MCF 10A (cell line): ENCODE measurements at places on chromosomes 5 and 9. TPM values are rescaled to one million over a fixed set of nuclear protein-coding genes. Genes with fewer than 3 reads are reported as not detected.

DNA sequence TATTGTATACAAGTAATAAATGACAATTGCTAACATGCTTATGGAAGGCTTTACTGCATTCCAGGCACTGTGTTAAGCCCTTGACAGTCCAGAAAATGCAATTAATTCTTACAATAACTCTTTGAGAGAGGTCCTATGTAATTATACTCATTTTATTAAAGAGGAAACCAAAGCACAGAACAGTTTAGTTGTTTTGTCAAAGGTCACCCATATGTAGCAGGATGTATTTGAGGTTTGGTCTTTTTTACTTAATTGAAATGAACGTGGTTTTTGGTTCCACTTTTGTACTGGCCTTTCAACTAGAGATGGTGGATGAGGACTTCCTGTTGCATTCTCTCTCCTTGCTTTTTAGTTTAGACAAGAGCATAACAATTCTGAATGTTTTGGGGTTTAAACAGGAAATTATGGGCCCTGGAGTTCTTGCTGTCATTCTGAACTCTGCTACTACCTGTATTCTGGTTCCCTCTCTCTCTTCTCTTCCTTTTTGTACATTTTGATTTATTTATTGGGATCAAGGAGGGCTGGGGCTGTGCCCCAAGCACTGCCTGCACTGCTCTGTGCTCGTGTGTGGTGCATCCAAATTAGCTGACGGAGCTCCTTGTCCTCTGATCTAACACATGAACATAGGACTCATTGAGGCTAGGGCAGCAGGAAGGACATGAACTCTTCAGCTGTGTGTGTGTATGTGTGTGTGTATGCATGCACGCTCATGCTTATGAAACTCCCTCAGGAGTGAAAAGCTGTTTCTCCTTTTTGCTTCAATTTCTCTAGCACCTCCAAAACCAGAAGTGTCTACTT is 47.4 kb downstream of the SLC28A3 start:
- no peak for DNase-seq

GRCh38 chr9:129570450-129571297 is 50.2 kb downstream of the C9orf50 start:
- DNase-seq, result peak; percentile 95

DNA sequence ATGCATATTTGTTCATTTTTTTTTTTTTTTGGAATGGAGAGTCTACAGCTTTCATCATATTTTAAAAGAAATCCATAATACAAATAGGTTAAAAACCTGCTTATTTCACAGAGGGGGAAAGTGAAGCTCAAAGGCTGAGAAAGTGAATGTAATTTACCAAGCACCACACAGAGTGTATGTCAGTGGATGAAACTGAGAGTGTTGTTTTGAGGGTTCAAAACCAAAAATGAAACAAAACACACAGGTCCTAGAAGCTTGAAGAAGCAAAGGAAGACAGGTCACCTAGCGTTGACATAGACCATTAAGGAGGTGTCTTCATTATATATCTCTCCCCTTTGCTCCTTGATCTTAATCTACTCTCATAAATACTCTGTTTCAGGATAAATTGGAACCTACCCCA is 7.5 kb downstream of the NMUR2 start:
- no peak for DNase-seq

- DNase-seq, result no peak
Measured at GRCh38 chr9:95441081-95441480, 75.7 kb downstream of the PTCH1 start.

- DNase-seq, result no peak
Measured at GRCh38 chr9:119537138-119537537, 167.9 kb upstream of the BRINP1 start.

- peak; percentile 32 for DNase-seq
Measured at GRCh38 chr9:4116723-4117460, 183.0 kb downstream of the GLIS3 start.

DNA sequence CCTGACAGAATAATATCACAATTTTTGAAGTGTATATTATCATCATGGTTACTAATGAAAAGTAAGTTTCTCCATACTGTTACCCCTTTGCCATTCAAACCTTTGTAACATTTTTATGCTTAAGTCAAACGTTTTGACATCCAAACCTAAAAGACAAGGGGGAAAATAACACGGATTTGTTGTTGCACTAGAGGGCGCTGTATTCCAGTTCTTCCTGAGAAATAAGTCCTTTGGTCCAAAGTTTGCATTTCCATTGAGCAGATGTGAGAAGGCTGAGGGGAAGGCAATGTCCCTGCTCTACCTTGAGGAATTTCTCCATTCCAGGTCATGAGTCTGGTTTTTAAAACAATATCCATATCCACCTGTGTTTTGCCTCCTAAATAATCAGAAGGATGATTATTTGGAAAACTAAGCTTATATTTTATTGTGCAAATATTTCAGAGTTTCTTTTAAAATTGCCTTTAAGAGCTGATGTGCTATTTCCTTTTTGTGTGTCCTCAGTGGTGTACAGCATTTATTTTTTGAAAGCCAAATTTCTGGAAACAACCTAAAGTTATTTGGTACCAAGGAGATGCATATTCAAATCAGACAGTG is 9.7 kb downstream of the LECT2 start:
- DNase-seq, result peak; percentile 94

GRCh38 chr9:121282277-121283079 is 14.5 kb downstream of the GSN start:
- peak; percentile 90 for DNase-seq

GRCh38 chr5:115069087-115069968 is 100.4 kb downstream of the TRIM36 start:
- peak; percentile 70 for DNase-seq

- no peak for DNase-seq
Measured at GRCh38 chr5:175021321-175021720, 296.9 kb downstream of the MSX2 start.

GRCh38 chr5:91670563-91670962 is 287.4 kb upstream of the ARRDC3 start:
- no peak for DNase-seq

GRCh38 chr9:113738496-113738892 is 137.6 kb upstream of the ZNF618 start:
- no peak for DNase-seq

DNA sequence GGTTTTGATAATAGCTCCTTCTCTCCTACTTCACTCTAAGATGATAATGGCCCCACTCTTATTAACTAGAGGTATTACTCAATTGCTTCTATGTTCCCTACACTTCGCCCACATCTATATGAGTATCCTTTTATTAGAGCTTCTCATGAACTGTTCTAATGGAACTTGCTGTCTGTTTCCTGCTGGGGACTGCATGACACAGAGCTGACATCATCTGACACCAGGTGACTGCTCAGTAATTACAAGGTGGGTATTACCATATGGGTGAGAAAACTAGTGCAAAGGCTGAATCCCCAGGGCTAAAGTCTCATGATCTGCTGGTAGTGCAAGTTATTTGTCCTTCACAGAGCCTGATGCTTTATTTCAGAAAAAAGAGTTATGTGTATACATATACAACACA is 146.2 kb upstream of the PLCXD3 start:
- DNase-seq, result no peak

- no peak for DNase-seq
Measured at GRCh38 chr9:116380496-116380995, 227.0 kb downstream of the PAPPA start.

GRCh38 chr5:1876660-1877064 is 6.1 kb downstream of the IRX4 start:
- DNase-seq, result no peak

GRCh38 chr9:127987103-127987614 is 6.4 kb upstream of the EEIG1 start:
- DNase-seq, result peak; percentile 73

DNA sequence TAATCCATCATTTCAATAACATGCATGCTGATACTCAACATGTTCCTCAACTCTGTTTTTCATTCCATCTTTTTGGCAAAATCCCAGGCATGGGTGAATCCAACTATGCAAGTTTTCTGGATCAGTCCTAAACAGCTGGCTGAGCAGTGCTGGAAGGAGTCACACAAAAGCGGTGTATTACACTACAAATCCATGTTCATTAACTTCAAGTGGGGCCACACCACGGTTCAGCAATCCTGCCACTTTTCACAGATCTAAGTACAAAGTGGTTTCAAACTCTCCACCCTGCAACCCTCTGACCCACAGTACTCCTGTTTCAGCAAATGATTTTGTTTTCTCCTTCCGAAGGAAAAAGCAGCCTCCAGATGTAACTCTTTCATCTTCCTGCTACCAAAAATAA is 222.5 kb downstream of the EPB41L4A start:
- no peak for DNase-seq

- no peak for DNase-seq
Measured at GRCh38 chr9:134851020-134851419, 29.6 kb upstream of the FCN2 start.

- no peak for DNase-seq
Measured at GRCh38 chr5:93346301-93346700, 234.7 kb downstream of the NR2F1-AS1 start.

- DNase-seq, result no peak
Measured at GRCh38 chr9:35529161-35529823, 39.4 kb downstream of the RUSC2 start.

- DNase-seq, result no peak
Measured at GRCh38 chr9:20579524-20580314, 42.6 kb downstream of the MLLT3 start.

GRCh38 chr9:13033959-13034693 is 245.4 kb downstream of the MPDZ start:
- DNase-seq, result peak; percentile 68

GRCh38 chr5:173567548-173567947 is 48.9 kb downstream of the BOD1 start:
- DNase-seq, result peak; percentile 93

- peak; percentile 35 for DNase-seq
Measured at GRCh38 chr9:127927988-127928675, 2.4 kb downstream of the PIP5KL1 start.

- DNase-seq, result no peak
Measured at GRCh38 chr5:78717674-78718584, 69.4 kb upstream of the LHFPL2 start.

DNA sequence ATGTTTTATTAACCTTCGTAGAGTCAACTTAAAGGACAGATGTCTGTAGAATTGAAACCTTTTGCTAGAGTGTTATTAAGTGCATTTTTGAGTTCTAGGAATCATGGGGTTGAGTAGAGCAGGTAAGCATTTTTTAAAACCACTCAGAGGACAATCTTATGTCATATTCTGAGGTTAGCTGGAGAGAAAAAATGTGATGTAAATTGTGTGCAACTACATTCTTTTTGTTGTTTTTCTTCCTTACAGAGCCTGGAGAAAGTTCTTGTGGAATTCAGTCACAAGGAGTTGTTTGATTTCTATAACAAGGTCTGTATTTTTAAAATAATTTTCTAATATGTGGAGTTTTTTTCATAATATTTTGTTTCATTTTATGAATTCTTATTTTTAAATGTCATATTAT is 206.4 kb downstream of the COMMD10 start:
- no peak for DNase-seq

- DNase-seq, result no peak
Measured at GRCh38 chr9:16612627-16613026, 257.8 kb downstream of the BNC2 start.

- DNase-seq, result peak; percentile 54
Measured at GRCh38 chr5:133967698-133968203, 674 bp downstream of the C5orf15 start.

GRCh38 chr5:132310141-132310834 is 16.1 kb downstream of the SLC22A4 start:
- DNase-seq, result no peak

DNA sequence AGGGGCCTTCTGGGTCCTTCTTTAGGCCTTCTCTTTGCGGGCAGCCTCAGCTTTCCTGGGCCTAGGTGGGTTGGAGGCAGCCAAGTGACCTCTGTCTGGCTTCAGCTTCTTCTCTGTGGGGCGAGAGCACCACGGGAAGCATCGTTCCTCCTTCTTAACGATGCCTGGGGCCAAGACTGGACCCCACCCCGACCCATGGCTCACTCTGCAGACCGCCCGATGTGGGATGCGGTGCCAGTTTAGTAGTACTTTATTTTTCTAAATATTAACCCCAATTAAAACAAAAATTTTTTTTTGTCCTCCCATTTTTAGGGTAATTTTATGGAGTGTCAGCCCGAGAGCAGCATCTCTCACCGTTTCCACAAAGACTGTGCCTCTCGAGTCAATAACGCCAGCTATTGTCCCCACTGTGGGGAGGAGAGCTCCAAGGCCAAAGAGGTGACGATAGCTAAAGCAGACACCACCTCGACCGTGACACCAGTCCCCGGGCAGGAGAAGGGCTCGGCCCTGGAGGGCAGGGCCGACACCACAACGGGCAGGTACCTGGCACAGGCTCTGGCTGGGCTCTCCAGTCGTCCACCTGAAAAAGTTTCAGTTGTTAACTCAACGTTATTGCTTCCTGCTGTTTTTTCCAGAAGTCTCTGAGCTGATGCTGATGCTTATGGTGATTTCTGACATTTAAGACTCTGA is 101.1 kb upstream of the CACNA1B start:
- DNase-seq, result no peak

DNA sequence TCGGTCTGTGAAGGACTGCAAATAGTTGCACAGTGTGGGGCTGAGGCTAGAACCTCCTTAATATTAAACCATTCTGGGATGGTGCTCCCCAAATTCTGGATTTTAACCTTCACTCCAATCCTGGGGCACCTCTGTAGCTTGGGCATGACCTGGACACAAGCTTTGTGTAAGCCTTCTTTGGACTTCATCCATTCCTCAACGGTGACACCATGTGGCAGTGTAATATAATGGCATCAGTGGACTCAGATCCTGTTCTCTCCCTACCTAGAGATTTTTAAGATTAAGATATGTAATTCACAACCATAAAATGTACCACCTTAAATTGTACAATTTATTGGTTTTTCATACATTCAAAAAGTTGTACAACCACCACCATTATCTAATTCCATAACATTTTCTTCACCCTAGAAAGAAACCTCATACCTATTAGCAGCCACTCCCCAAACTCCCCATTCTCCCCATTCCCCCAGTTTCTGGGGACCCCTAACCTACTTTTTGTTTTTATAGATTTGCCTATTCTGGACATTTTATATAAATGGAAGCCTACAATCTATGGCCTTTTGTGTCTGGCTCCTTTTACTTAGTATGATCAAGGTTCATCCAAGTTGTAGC is 4.8 kb upstream of the PLGRKT start:
- peak; percentile 72 for DNase-seq

DNA sequence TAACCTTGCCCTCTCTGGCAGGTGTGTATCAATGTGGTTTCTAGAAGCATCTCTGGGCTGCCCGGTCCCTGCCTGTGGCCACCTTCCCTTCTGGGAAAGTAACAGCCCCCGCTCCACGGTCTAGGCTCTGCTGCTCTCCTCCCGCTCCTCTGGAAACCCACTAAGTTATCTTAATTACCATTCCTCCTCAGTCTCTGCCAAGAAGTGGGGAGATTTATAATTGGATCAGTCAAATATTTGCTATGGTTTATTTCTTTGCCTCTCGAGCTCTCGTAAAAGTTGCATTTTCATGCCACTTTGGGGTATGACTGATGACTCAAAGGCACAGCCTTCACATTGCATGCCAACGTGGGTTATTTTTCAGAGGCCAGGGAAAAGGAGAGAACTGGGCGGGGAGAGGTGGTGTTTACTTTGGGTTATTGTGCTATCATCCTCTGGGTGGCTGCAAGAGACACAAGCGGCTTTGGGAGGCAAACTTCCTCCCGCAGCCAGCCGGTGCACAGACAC is 205.3 kb upstream of the WWC1 start:
- DNase-seq, result peak; percentile 84

Gene FOXD4L3
- 0.96 TPM in 1 of 2 replicates, not detected in the other for total RNA-seq

Gene N4BP3
- 0.33 and 0.56 TPM in 2 replicates for total RNA-seq

Gene RMRP
- 13,245 and 17,503 TPM in 2 replicates for total RNA-seq

Gene INPP5E
- total RNA-seq, result 16.3 and 17.4 TPM in 2 replicates

Gene SPACA9
- total RNA-seq, result 4.4 and 8.0 TPM in 2 replicates

Gene FRRS1L
- total RNA-seq, result not detected in 2 replicates

Gene FREM1
- not detected in 2 replicates for total RNA-seq

Gene GLRX
- 41.4 and 59.2 TPM in 2 replicates for total RNA-seq

Gene C6
- total RNA-seq, result not detected in 2 replicates

Gene MCIDAS
- 1.8 TPM in 2 replicates for total RNA-seq

Gene BARHL1
- total RNA-seq, result not detected in 2 replicates

Gene CORO2A
- 3.4 and 3.9 TPM in 2 replicates for total RNA-seq

Gene AGPAT2
- 30.4 and 33.3 TPM in 2 replicates for total RNA-seq

Gene G3BP1
- total RNA-seq, result 279 and 282 TPM in 2 replicates
